Activated T-helper 1 cell treated with anti-CD3 and anti-CD28 coated beads, Interleukin-12 subunit alpha, Interleukin-12 subunit beta, Interleukin-2, Interleukin-4 antibody, amounts not matched to agents 30 ng/mL and 10 ng/mL and 1 ng/mL, durations not matched to agents 14 hours and 24 hours and 36 hours (primary cell): ENCODE measurements at places on chromosomes 13 and 19. TPM values are rescaled to one million over a fixed set of nuclear protein-coding genes. Genes with fewer than 3 reads are reported as not detected.

TSSK6 gene
- 3.0 and 4.1 TPM in 2 replicates for total RNA-seq

PLVAP gene
- 0.08 TPM in 1 of 2 replicates, not detected in the other for total RNA-seq

PRR36 gene
- 0.05 and 0.17 TPM in 2 replicates for total RNA-seq

PTGIR gene
- 217 and 218 TPM in 2 replicates for total RNA-seq

- no peaks in the 10 kb centered on the region for H3K27me3 ChIP-seq
- H3K4me3 ChIP-seq, result no peak overlapping the region
- H3K27ac ChIP-seq, result no peak overlapping the region
- no peaks in the 10 kb centered on the region for H3K36me3 ChIP-seq
- H3K4me1 ChIP-seq, result no peaks in the 10 kb centered on the region
Observed at GRCh38 chr13:86298725-86299124, 499.5 kb upstream of the SLITRK6 start.

GRCh38 chr13:76892488-76892887 is 6.3 kb upstream of the KCTD12 start:
- H3K36me3 ChIP-seq, result no peaks in the 10 kb centered on the region
- peaks cover 30% of the 10 kb centered on the region for H3K27me3 ChIP-seq
- no peak overlapping the region for H3K27ac ChIP-seq
- no peak for DNase-seq
- H3K4me3 ChIP-seq, result no peak overlapping the region

- no peak overlapping the region for H3K4me3 ChIP-seq
- H3K27me3 ChIP-seq, result no peaks in the 10 kb centered on the region
- peaks cover 18% of the 10 kb centered on the region for H3K36me3 ChIP-seq
- no peak for DNase-seq
Observed at GRCh38 chr19:313988-314815, 23.0 kb upstream of the PLPP2 start.
